ENCODE measurements at places on chromosomes 3 and 15.

- DNase-seq = no peak
Observed at GRCh38 chr15:40756938-40757337, 1.9 kb upstream of the RMDN3 start.

GRCh38 chr3:155230382-155230781, 63.1 kb downstream of the STRIT1 start:
- no peak for DNase-seq

- no peak for DNase-seq
Observed at GRCh38 chr3:10695595-10696285, 120.3 kb upstream of the SLC6A11 start.

DNA sequence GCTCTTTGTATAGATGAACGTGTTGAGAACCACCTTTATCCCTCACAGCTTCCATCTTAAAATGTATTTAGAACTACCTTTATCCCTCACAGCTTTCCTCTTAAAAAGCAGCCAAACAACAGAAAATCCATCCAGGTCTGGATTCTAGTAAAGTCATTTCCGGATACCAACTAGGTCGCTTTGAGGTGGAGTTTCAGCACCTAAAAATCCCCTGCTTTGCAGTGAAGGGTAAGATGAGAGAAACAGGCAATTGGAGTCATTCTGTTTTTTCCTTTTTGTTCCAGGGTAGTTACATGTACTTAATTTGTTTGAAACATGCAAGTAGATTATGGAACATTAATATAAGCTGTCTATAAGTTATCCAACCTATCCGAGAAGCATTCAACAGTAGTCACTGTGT, 192.0 kb downstream of the UBE2E2 start:
- no peak for DNase-seq

- DNase-seq = no peak
Observed at GRCh38 chr3:22156868-22157267, 405.9 kb upstream of the ZNF385D start.

- DNase-seq = no peak
Observed at GRCh38 chr3:127476936-127477335, 113.6 kb downstream of the TPRA1 start.

DNA sequence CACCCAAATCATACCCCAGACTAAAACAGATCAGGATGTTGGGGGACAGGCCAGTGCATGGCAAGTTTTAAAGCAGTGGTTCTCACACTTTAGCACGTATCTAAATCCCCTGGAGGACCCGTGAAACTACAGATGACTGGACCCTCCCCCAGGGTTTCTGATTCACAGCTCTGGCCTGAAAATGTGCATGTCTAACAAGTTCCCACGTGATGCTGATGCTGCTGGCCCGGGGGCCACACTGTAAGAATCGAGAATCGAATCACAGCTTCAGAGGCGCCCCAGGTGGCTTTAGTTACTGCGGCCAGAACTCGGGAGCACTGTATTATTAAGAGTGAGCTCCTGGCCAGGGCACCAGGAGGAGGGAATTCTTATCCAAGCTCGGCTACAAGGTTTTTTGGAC, 11.6 kb downstream of the ADAMTS17 start:
- DNase-seq = no peak

DNA sequence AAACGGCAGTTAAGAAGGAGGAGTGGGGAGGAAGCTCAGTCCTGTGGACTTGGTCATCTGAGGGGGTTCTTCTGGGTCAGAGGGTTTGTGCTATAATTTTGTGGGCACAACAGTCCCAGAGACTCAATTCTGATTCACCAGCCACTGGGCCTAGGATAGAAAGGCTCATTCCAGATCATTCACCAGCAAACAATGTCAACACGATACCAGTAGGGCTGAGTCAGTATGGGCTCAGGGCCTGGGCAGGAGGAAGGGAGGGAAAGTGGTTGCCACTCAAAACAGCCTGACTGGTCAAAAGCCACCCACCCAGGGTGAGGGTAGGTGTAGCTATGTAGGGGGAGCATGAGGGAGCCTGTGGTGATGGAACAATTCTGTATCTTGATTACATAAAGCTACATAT, 86.9 kb upstream of the MEX3B start:
- DNase-seq = no peak

GRCh38 chr15:34049112-34049511, 10.1 kb upstream of the AVEN start:
- no peak for DNase-seq

DNA sequence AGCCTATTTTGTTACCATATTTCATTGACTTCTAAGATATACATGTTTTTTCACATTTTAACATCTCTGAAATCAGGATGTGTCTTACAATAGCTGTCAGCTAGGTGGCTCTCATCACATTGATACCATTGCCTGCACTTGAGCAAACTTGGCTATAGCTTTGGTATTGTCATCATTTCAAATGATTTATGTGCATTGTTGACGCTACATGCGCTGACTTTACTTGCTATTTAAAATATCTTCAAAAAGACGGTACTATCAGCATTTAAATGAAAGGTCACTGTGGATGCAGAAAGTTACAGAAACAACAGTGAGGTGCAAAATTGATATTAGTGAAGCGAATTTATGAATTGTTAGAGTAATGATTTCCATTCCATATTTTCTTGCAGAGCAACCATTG, 54.0 kb upstream of the ABHD2 start:
- no peak for DNase-seq

- no peak for DNase-seq
Observed at GRCh38 chr3:12246497-12247163, 42.2 kb upstream of the PPARG start.

GRCh38 chr15:57198654-57199291, 177.5 kb upstream of the CGNL1 start:
- DNase-seq = no peak

- no peak for DNase-seq
Observed at GRCh38 chr3:133827136-133827535, 21.5 kb downstream of the SRPRB start.

GRCh38 chr3:50050361-50050760, 38.4 kb upstream of the RBM5 start:
- no peak for DNase-seq

GRCh38 chr3:31196881-31197364, 302.5 kb upstream of the GADL1 start:
- DNase-seq = no peak

DNA sequence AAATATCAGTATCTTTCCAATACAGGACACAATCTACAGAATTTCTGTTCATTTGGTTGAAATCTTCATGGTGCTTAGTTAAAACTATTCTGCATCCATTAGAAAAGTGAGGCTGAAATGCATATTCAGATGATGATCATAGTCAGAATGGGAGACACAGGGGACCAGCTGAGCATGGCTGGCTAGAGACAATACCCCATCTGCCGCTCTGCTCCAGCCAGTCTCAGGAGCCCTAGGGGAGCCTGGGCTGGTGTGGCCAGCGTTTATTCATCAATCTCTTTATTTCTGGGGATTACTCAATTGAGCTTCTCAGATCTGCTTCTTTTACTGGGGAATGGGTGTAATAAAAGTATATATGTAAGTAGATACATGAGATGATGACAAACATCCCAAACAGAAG, 470.9 kb upstream of the CDIN1 start:
- no peak for DNase-seq

DNA sequence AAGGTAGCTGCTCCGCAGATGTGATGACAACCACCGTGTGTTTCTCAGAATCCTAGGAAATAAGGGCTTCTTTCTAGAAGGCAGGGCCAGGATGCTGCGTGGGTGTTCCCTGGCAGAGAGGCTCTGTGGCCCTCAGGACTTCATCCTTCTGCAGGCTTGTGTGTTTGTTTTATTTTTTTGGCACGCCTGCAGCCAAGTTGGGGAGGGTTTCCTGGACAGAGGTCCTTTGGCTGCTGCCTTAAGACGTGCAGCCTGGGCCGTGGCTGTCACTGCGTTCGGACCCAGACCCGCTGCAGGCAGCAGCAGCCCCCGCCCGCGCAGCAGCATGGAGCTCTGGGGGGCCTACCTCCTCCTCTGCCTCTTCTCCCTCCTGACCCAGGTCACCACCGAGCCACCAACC, at the start of gene CLEC3B:
CLEC3B (plus strand) TSS at position 266 of the 400 bp plus-strand sequence; CDS start at position 326, 60 bp downstream.
- no peak for DNase-seq

DNA sequence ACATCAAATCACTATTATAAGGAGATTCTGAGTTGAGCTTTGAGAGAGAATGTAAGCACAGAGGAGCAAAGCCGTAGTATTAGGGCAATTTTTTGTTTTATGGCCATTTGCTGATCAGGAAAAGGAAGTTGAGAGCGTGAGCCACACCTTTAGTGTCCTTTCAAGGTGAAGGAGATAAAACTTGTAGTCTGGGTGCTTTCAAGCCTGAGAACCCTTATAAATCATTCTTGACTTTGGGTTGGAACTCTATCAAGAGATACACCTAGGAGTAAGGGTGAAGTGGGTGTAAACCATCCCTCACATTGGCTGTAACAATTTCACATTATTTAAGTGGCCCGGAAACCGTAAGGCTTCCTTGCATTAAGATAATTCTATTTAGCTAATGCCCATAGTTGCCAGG, 122.2 kb downstream of the ATG7 start:
- no peak for DNase-seq

DNA sequence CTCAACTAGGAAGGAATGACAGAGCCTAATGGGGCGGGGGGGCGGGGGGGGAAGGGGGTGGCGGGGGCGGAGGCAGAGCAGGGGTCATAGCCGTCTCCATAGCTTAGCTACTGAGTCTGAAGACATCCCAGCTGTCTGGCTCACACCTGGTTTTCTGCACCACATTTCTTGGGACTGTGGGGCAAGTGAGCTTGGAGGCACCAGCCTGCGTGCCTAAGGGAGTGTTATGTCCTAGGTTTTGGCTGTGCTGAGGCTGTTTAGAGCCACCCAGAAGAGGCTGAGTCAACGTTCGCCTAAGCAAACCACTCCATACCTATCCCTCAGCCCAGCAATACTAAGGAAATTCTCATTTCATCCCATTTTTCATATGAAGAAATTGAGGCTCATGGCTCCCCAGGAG, 1.4 kb downstream of the IL17RD start:
- DNase-seq = no peak

DNA sequence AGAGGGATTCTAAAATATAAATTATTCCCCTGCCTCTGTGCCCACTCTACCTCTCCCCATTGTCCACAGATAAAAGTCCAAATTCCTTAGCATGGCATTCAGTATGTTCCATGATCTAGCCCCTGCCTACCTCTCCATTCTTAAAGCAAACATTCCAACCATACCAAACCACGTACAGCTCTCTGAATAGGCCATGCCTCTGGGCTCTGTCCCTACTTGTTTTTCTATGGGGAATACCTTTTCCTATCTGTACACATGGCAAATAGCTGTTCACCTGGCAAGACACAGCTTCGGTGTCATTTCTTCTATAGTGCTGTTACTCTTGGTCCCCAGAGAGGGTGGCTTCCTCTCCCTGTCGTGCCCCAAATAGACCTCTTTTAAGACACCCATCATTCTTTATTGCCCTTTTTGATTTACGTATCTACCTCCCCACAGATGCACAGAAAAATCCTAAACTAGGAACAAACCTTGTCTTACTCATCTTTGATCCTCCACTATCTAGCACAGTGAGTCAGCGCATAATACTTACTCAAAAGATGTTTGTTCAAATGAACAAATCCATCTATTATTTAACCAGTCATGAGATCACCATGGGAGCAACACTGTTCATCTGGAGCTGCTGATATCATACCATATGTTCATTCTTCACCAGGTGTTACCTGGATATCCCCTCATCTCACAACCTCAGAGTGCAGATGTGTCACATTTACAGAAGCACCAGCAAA, 329.8 kb downstream of the THSD4 start:
- DNase-seq = no peak

GRCh38 chr15:73901126-73901810, 25.0 kb upstream of the LOXL1 start:
- no peak for DNase-seq
